ENCODE measurements at places on chromosomes 4 and X.

DNA sequence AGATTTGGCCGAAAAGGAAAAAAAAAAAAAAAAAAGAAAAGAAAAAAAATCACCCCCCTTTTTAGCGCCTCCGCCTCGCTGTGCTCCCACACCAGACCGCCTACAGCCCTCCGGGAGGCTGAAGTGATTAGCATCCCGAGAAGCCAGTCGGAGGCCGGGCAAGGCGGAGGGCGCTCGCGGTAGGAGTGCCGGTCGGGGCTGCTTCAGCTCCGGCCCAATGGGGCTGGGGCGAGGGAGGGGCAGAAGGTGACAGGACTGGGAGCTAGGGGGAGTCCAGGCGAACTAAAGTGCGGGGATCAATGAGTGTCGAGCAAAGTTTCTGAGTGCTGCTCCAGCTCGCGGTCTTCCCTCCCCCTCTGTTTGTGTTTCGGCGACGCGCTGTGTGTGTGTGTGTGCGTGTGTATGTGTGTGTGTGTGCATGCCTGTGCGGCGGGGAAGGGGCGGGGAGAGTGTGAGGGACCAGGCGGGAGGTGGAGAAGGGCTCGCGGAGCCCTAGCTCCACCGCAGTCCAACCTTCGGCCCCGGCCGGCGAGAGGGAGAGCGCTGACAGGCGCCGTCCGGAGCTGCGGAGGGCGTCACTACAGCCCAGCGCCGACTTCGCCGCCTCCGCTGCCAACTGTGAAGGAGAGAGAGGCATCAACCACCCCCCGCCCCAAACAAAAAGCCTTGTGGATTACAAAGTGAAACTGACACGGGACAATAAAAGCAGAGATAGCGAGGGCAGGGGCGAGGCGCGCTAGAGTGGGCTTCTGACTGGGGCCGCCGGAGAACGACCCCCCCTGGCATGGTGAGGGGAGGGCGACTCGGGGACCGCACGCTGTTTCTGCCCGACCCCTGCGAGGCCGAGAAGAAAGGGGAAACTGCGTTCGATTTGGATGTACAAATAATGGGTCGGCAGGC is at the start of gene FAT4:
TSS of gene FAT4 (plus strand) at position 280 of the 900 bp plus-strand sequence. CDS start 1,457 bp downstream, outside the sequence.
- peak; percentile 24 for DNase-seq

- no peak for DNase-seq
Observed at GRCh38 chr4:16116019-16116418, 32.2 kb upstream of the PROM1 start.

DNA sequence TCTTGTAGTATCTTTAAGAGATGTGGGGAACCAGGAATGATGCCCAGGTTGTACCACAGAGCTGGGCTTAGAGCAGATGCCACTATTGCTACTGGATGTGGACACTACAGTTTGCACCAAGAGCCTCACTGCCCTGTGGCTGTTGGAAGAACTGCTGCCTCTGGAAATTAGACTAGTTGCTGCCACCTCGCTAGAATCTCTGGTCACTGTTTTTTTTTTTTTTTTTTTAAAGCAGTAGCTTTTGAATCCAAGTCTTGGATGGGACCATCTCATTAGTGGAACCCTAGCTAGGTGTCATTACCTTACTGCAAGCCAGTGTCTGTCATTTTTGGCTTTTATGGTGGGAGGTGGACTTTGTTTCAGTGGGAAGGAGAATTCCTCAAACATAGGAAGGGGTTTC is 105.5 kb downstream of the ARHGAP10 start:
- no peak for DNase-seq

DNA sequence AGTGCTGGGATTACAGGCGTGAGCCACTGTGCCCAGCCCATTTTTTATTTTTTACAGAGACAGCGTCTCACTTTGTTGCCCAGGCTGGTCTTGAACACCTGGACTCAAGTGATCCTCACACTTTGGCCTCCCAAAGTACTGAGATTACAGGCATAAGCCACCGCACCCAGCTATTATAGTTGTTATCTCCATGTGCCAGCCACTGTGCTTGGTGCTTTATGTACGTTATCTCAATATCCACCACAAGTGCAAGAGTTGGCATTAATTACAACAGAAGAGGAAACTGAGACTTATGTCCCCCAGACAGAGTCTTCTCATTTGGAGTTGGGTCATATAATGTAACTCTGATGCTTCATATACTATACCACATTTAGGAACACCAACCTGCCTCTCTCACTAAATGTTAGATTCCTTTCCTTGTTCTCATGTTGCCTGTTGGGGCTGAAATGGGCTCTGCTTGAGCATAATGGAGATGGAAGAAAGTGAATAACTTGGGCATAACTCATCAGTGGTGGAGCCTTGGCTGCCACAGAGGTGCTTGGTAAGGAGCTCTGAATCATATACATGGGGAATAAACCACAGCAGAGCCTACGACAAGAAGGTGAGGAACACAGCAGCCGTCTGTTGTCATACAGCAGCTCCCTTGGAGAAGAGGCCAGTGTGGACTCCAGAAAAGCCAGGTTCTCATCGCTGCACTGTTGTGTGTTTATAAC is 84.3 kb downstream of the SPRY1 start:
- no peak for DNase-seq

DNA sequence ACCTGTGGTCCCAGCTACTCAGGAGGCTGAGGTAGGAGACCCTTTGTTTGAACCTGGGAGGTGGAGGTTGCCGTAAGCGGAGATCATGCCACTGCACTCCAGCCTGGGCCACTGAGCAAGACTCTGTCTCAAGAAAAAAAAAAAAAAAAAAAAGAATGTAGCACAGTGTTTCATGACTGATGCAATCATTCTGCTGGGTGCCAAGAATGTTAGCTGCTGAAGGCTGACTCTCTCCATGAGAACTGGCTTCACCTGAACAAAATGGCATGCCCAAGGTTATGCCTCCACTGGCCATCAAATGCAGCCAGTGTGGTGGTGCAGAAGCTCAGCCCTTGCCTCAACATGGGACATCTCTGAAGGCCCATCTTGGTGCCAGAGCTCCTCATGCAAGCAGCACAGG is 412.1 kb downstream of the ADAM29 start:
- DNase-seq = no peak

DNA sequence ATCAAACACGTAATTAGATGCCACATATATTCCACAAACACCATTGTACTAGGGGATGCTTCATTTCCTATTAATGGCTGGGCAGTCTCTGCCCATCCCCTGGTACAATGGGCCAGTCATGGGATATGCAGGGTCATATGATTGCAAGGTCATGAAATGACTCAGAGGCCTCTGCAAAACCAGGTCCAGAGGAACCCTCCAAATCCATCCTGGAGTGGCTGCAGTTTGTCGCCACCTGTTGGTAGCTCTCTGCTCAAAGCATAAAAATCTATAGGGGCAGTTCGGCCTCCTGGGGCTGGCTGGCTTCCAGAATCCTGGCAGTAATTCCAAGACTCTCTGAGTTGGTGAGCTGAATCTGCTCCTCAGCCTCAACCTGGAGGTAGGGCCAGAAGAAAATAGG is 22.9 kb upstream of the PUDP start:
- peak; percentile 27 for DNase-seq

DNA sequence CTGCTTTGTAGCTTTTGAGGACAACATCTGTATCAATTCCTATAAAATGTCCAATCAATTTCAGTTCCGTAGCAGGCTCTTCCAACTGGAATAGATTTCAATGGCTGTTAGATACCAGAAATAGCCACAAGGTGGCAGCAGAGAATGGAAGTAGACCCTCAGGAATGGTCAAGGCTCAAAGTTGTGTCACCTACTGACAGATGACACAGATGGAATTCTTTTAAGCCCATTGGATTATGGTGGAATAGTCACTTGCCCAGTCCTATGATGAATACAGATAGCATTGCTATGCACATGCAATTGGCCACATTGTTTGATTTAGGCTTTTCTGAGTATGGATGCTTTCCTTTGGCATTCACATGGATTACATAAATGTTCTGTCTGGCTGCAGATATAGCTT is 130.4 kb upstream of the RADX start:
- DNase-seq = no peak

GRCh38 chr4:98631506-98631905 is 26.9 kb downstream of the TSPAN5 start:
- no peak for DNase-seq

GRCh38 chr4:115165503-115165902 is 52.1 kb upstream of the NDST4 start:
- DNase-seq = no peak

- no peak for DNase-seq
Observed at GRCh38 chr4:7574287-7575014, 139.7 kb upstream of the PSAPL1 start.

GRCh38 chr4:102730968-102731533 is 29.7 kb downstream of the MANBA start:
- no peak for DNase-seq

DNA sequence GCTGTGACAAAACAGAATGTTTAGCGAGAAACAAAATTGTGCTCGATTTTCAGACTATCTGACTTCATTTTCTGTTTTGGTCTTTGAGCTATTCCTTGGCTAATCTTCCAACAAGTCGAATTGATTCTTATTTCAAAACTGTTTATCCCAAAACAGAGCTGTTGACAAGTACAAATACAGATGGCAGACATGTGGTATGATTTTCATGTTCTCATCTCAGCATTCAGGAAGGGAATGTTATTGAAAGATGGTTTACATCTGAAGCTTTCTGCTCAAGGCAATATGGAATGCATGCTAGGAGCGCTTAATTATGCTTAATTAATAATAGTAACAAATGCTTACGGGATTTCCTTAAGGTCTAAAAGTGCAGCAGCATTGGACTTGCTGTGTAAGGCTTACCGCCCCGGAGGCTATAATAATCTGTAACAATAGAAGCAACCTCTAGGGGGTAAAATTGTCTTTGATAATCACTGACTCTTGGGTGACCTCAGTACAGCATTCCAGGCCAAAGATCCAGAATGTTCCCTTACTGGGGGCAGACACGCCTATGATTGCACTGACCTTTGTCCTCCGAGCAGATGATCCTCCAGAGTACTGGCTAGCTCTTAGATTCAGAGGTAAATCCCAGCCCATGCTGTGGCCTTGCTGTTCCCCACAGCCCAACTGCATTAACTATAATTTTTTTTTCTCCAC is 16.4 kb downstream of the LSM6 start:
- DNase-seq = no peak

DNA sequence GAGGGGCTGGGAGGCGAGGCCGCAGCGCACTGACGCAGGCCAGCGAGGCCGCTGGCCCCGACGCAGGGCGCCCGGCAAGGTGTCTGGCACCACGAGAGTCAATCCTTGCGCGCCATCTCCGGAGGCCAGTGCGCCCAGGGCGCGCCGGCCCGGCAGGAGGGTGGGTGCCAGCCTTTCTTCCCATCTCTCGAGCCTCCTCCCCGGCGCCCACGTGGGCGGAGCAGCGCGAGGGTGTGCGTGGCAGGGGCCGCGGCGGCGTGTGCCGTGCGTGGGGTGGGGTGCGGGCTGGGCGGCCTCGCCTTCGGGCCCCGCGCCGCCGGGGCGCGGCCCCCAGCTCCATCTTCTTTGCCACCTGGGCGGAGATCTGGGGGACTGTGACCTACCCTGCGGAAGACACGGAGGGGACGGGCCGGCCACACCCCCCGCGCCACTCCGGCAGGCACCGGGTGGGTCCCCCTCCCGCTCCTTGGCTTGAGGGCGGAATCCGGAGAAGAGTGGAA is 877 bp downstream of the JAKMIP1 start:
- peak; percentile 14 for DNase-seq

DNA sequence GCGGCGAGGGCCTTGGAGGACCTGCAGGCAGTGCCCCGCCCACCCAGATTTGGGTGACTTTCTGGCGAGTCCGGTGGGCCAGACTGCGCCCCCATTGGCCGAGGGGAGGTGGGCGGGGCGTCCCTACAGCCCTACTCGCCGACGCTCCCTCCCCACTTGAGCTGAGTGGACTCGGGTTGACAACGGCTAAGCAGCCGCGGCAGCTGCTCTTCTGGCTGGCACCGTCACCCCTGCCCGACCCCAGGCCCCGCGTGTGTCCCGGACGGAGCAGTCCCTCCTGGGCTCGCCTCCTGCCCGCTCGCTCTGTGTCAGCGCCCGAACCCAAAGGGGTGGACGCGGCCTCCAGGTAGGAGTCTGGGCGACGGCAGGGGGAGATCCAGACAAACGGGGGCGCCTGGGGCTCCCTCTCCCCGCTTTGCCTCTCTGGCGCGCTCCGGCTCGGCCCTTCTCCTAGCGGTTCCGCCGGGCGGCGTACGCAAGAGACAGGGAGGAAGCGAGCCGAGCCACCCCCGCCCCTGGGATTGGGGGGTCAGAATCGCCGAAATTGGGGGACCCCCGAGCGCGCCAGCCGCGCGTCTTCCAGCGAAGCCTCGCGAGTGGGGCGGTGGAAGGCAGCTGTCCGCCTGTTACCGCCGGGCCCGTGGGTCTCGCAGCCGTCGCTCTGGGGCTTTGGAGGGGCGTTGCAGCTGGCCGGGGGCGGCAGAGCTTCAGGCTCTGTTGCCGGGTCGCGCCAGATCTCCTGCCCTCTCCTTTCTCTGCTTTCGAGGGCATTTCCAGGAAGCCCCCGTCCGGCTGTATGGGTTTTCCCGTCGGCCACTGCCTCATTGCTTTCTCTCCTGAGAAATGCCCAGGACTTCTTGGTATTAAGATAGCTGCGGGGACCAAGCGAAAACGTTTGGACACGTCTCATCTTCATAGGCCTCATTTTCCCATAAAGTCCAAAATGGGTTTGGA is 46.3 kb downstream of the STARD8 start:
- DNase-seq = peak; percentile 24

GRCh38 chr4:78683352-78683751 is 92.8 kb upstream of the BMP2K start:
- DNase-seq = no peak

GRCh38 chr4:40281099-40281498 is 54.0 kb upstream of the CHRNA9 start:
- DNase-seq = no peak

GRCh38 chr4:84479663-84480062 is 19.4 kb downstream of the NKX6-1 start:
- DNase-seq = no peak

DNA sequence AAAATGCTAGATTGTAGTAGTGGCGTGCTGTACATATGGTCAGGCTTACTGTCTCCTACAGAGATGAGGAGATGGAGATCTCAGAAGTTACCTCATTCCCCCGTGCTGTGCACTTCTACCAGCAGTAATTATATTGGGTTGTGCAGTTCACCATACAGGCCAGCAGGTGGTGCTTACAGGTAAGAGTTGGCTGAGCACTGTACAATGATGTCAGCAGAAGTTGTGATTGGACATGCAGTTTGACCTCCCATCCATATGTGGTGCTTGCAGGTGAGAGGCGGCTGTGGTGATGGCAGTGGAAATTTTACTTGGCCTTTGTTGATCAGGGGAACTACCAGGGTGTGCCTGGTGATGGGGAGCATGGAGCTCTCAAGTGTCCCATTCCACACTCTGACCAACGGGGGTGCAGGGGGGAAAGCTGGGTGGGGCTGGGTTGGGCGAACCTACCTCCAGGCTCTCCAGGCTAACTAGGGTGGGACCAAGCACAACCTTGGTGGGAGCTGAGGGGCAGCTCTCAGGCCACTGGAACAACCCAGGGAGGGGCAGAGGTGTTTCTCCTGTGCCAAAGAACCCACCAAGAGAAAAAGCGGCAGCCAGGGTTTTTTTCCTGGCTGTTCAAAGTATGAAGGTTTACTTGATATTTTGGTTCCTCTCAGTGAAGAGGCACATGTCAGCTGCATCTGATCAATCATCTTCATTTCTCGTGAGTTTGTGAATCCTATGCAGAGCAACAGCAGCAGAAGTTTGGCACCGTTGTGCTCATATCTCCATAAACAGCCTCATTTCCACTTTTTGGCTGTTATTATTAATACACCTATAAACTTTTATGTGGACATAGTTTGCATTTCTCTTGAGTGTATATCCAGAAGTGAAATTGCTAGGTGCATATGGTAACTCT is 73.8 kb upstream of the FREM3 start:
- DNase-seq = peak; percentile 24

- DNase-seq = no peak
Observed at GRCh38 chr4:117900832-117901231, 133.5 kb upstream of the NDST3 start.

GRCh38 chrX:53239474-53239873 is 14.5 kb upstream of the KDM5C start:
- DNase-seq = peak; percentile 9

Data from germinal center (tissue), 1 donor.